Hippocampal formation (tissue), 2 donors: ENCODE measurements at places on chromosomes 11 and 22.

GRCh38 chr22:47123006-47123826 is 360.8 kb downstream of the TBC1D22A start:
- DNase-seq = no peak

DNA sequence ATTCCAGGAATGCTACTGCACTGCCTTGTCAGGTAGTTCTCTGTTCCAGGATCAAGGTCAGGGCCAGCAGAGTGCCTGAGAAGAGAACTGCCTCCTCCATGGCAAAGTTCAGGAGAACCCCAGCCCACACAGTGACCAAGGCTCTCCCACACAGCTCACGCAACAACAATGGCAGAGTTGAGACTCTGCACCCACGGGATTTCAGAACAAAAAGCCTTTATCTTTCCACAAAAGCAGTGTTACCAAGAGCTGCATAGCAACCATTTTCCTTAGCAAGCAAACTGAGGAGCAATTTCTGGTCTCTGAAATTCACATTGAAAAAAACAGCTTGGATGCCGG is 11.1 kb downstream of the PLAAT3 start:
- peak; percentile 96 for DNase-seq

GRCh38 chr11:84887055-84887629 is 740.0 kb downstream of the DLG2 start:
- DNase-seq = no peak

DNA sequence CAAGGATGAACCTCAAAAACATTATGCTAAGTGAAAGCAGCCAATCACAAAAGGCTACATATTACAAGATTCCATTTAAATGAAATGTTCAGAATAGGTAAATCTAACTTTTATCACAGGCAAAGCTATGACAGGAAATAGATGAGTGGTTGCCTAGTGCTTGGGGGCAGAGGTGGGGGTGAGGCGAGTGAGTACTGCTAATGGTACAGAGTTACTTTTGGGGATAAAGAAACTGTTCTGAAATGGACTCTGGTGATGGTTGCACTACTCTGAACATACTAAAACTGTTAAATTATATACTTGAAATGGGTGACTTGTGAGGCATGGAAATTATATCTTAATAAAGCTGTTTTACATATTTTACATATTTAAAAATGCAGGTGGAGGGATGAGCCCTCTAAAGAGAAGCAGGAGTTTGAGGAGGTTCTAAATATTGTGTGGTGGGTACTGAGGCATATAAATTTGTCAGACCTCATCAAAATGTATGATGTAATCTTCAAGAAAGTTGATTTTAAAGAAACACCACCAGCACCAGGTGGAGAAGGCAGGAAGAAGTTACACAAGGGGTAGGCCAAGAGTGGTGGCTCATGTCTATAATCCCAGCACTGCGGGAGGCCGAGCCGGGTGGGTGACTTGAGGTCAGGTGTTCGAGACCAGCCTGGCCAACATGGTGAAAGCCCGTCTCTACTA is 3.6 kb downstream of the SLC43A1 start:
- DNase-seq = no peak

DNA sequence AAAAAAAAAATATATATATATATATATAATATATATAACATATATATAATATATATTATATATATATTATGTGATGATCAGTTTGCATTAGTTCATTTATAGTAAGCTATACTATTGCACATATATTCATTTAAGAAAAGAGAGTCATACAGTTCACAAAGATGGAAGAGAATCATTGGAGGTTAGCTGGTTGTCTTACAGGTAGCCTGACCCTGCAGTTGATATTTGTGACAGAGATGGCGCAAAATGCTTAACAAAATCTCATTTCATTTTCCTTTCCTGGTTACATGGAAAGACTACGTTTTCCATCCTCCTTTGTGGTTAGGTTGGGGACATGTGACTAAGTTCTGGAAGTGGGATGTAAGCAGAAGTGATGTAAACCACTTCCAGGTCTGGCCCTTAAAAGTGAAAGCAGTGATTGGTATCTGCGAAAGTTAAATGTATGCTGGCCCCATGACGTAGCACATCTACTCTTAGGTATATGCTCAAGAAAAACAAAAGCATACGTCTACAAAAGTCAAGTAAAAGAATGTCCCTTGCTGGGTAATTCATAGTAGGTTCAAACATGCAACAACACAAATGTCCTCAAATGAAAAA is 7.2 kb upstream of the TMEM135 start:
- DNase-seq = no peak

DNA sequence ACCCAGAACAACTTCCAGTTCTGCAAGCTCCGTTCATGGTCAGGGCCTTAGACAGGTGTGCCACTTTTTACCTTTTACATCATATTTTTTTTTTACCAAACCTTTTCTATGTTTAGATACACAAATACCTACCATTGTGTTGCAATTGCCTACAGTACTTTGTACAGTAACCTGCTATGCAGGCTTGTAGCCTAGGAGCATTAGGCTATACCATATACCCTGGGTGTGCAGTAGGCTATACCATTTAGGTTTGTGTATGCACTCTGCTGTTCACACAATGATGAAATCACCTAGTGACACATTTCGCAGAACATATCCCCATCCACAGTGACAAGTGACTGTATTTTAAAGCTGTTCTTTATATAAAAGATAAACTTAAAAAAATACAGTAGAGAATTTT is 29.6 kb downstream of the APIP start:
- no peak for DNase-seq

DNA sequence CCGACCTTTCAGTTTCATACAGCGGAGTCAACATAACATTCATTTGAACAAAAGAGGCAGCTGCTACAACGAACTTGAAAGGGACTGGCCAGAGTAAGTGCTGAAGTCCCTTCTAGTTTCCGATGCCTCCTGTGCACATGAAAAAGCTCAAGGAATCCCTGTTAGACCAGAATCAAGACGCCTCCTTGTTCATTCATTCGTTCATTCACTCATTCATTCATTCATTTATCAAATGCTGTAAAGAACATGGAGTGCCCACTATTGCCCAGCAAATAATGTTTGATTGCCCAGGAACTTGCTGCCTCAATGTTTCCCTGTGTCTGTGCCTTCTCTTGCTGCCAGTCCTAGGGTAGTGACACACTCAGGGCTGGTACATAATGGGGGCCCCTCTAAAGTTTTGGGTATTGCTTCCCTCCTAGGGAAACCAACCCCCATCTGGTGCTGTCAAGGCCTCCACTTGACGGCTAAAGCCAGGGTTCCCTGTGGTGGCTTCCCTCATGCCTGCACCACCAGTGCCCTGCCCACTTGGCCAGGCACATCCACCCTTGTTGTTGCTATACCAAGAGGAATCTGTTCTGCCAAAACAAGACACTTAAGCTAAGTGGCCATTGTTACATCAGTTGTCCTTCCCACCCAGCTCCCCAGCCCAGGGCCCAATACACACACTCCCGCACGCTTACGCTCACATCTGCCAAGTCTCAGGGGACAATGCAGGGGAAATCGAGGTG is 3.8 kb downstream of the TMPRSS13 start:
- DNase-seq = no peak

DNA sequence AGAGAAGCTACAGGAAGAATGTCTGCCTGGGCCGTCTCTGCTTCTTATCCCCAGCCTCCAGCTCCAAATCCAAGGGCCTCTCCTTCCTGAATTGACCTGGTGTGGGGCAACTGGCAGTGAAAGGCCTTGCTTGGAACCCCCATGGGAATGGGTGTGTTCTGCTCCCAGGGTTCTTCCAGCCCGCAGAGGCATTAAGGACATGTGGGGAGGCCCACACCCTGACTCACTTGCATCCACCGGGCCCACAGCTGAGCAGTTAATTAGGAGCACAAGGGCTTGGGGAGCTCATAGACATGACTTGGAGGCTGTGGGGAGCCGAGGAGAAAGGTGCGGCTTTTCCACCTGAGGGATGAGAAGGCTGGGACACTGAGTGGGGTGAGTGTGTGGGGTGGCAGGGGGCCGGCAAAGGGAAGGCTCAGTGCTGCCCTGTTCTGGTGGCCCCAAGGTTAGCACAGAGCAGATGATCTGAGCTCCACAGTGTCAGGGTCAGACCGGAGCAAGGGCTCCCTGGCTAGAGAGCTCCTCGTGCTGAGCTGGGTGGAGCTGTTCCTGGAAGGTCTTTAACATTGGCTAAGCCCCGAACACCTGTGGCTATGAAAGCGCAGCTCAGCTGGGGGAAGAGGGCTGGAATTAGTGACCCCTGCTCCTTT is 64.5 kb upstream of the NECTIN1 start:
- no peak for DNase-seq

GRCh38 chr11:93024369-93024768 is 54.9 kb downstream of the MTNR1B start:
- DNase-seq = no peak

DNA sequence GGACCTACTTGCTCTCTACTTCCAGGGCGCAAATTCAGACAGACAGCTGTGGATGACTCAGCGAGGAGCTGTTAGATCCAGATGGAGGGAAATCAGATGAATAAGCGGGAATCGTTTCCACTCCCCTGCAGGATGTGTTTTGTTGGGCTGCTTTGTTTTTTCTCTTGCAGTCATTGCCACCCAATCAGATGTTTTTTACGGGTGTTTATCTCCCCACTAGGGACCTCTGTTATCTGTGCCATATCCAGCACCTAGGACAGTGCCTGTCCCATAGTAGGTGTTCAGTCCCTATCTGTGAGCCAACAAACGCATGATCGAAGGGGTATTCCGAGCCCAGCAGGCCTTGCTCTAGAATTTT is 51.1 kb upstream of the PARVG start:
- DNase-seq = no peak

GRCh38 chr11:118910309-118911112 is 15.2 kb downstream of the BCL9L start:
- peak; percentile 67 for DNase-seq

GRCh38 chr22:23387827-23388516 is 192.1 kb downstream of the IGLL1 start:
- no peak for DNase-seq

GRCh38 chr11:133965031-133965601 is 8.3 kb upstream of the IGSF9B start:
- DNase-seq = peak; percentile 18

- DNase-seq = no peak
These were observed 365.0 kb upstream of the CHORDC1 start for GRCh38 chr11:90587896-90588295.

DNA sequence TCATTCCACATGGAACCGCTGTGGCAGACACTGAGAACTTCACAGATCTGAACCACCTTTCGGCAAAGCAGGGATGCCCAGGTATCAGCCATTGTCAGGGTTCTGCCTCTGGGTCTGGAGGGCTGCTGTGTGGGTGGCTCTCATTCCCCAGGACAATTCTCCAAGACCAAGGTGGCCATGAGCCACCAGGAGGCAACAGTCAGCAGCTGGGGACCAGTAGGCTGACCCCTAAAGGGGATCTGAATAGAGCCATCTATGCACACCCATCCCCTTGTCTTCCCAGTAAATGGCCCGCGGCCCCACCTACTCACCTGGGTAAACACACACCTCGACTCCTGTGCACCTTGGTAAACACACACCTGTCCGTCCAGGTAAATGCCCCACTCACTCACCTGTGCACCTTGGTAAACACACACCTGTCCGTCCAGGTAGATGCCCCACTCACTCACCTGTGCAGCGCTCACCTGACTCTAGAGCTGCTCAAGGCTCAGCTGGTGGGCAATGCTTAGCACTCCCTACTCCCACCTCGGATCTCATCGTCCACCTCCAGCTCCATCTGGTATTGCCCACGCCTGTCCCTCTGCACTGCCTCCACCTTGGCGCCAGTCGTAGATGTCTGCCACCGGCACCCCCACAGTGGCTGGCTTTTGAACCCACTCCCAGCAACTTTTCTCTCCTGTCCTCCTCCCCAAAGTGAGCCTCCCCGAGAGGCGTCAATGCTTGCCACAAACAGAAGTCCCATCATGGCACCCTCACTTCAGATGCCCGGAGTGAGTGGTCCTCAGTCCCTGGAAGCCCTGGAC is 10.2 kb downstream of the SLC25A1 start:
- DNase-seq = no peak

DNA sequence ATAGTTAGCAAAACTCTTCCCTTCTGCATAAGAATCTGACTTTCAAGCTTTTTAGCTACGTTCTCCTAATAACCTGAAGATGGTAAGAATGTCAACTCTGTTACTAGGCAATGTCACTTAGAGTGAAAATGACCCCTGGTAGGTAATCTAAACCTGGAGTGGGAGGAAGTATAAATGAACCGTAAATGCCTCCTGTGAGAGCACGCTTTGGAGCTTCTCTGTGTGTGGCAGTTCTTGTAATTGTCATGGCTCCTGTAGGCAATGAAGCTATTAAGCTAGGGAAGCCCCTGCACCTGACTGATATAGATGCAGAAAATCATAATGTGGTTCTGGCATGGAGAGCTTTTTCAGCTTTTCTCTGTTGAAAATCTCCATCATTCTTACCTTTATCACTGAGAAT is 29.4 kb downstream of the CALCA start:
- DNase-seq = no peak

DNA sequence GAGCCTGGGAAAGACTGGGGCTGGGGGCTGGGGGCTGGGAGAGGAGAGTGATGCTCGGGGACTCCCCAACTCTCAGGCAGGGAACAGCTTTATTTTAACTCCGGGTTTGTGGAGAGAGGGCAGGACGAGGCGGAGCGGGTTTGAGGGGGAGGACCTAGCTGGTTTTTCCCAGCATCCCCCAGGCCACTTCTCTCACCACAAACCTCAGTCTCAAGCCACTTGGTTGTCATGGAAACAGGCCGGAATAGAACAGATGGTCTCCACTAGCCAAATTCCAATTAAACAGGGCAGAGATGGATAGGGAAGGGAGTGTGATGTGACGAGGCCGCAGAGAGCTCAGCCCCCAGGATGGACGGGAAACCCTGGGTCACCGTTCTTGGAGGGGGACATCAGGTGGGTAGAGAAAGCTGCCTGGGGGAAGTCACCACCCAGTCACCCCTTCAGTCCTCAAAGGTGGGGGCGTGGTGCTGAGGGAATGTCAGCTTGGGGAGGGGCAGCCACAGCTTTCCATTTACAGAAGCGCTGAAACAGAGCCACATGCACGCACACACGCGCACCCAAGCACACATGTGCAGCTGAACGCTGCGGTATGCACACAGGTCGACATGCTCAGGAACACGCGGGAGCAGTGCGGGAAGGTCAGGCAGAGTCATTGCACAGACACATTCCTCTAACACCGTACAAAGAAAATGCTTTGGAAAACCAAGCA is 19.2 kb downstream of the NECTIN1 start:
- no peak for DNase-seq

- DNase-seq = no peak
These were observed 36.1 kb upstream of the AMOTL1 start for GRCh38 chr11:94731880-94732601.
